ENCODE measurements at places on chromosomes 13 and 19. TPM values are rescaled to one million over a fixed set of nuclear protein-coding genes. Genes with fewer than 3 reads are reported as not detected.

DNA sequence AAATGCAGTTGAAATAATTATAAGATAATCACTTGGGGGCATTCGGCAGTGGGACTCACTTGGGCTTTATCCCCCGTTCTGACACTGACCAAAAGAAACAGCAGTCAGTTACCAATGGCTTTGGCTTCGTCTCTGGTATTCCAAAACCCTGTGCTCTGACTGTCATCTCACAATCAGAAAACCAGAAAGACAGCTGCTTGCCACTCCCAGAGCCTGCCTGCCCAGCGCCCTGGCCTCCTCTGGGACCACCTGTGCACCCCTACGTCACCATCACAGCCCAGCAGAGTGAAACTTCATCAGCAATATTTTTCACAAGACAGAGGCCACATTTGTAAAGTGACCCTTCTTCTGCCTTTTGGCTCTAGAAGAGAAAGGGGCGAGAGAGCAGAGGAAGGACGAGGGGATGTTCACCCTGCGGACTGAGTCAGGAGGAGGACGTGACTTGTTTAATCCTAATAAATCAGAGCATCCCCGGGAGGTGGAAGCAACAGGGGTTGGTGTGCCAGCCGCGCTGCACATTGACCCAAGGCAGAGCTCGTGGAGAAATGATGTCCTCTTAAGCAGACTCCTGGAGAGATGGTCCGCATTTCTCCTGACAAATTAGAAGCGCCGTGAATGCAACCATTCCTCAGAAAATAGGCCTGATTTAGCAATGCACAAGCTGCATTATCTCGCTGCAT is 397.8 kb upstream of the ZNF507 start:
- DNase-seq: no peak

- DNase-seq: peak; percentile 31
Observed at GRCh38 chr19:29532956-29533355, 7.2 kb downstream of the VSTM2B start.

Gene SYT5
- 0.47 TPM for total RNA-seq

Gene CCDC70
- not detected for total RNA-seq

Gene TEAD2
- 169 TPM for total RNA-seq
